Neural crest cell (in vitro differentiated cells): ENCODE measurements at places on chromosomes 13 and 19. TPM values are rescaled to one million over a fixed set of nuclear protein-coding genes. Genes with fewer than 3 reads are reported as not detected.

The ZNF534 gene
- not detected in 2 replicates for total RNA-seq

The NALCN gene
- 0.35 and 0.36 TPM in 2 replicates for total RNA-seq

The SIGLECL1 gene
- not detected in 2 replicates for total RNA-seq

The NCAN gene
- 12.3 and 13.8 TPM in 2 replicates for total RNA-seq

The EID2B gene
- 7.2 and 7.7 TPM in 2 replicates for total RNA-seq

The KIR3DL2 gene
- total RNA-seq, result not detected in 2 replicates

The HNRNPA1L2 gene
- total RNA-seq, result 13.8 and 14.3 TPM in 2 replicates

DNA sequence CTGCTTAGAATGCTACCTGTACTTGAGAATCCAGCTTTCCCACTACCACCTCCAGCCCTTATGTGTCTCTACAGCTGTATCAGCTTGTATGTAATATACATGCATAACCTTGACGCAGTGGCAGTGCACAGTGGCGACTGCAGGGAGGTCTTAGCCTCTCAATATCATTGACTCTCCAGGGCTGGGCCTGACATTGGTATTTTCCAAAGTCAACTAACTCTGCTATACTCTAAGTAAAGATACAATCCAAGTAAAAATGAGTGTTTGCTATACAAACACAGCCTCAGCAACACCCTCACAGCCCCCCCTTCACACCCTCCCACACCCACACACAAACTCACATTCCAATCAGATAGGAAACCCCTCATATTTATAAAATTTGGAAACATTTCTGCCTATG lies 6.7 kb upstream of the UBL3 start:
- no peak for DNase-seq

GRCh38 chr13:41029629-41030028 lies 10.5 kb upstream of the ELF1 start:
- DNase-seq, result no peak

- DNase-seq, result no peak
These were observed 16.3 kb downstream of the S1PR2 start for GRCh38 chr19:10214784-10215183.

DNA sequence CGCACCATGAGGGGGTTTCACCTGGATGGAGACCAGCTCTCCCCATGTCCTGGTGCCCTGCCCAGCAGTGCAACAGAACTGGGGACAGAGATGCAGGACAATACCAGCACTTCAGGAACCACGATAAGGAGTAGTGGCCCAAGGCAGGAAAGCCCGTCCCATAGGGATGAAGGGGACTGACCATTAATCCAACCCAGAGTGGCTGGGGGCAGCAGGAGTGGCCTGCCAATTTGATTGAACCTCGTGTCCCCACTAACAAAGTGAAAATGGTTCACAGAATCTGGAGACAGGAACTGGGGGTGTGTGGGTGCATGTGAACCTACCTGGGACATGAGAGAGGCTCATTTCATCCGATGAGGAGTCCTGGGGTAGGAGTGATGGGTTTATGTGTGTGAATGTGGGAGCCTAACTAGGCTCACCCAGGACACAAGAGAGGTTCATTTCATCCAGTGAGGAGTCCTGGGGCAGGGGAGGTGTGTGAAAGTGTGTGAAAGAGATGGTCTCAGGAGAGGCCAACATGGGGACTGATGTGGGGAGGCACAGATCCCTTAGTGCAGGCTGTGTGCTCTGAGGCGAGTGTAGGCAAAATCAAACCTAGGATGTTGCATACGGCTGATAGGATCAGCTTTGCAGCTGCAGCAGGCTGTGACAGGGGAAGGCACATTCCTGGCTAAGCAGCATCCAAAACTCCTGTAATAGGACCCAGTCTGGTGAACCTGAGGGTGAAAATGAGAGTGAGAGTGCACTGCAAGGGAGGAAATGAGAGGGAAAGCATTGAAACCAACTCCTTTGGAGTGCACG lies 98.2 kb downstream of the ZNF429 start:
- DNase-seq, result no peak

- no peak for DNase-seq
These were observed 5.8 kb downstream of the GP6 start for GRCh38 chr19:55032170-55032800.

DNA sequence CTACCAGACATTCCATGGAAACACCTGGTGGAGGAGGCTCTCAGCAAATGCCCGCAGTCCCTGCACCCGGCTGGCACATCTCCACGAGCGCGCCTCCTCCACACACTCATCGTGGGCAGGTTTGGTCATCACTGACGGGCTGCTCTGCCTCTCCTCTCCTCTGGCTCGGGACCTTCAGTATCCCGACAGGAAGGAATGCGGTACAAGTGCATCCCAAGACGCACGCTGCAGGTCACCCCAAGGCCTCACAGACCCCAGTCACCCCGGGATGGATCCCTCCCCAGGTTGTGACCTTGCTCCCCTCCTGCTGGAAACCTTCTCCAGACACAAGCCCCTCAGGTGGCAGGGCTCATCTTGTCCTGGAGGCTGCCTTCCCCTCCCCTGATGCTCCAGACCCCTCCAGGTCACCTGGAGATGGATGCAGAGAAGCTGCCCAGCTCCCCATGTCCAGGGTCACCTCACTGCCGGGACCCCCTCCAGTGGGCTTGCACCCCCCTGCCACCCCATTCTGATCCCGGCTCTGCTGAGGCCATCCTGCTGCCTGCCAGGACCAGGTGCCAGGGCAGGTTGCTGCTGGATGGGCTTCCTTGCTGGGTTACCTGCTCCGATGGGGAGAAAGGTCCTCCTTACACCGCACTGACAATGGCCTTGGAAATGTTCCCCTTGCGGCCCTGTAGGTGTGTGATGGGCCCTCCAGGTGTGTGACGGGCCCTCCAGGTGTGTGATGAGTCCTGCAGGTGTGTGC lies 29.9 kb downstream of the C13orf46 start:
- no peak for DNase-seq

GRCh38 chr13:20672772-20673171 lies 30.7 kb upstream of the IL17D start:
- DNase-seq, result no peak

DNA sequence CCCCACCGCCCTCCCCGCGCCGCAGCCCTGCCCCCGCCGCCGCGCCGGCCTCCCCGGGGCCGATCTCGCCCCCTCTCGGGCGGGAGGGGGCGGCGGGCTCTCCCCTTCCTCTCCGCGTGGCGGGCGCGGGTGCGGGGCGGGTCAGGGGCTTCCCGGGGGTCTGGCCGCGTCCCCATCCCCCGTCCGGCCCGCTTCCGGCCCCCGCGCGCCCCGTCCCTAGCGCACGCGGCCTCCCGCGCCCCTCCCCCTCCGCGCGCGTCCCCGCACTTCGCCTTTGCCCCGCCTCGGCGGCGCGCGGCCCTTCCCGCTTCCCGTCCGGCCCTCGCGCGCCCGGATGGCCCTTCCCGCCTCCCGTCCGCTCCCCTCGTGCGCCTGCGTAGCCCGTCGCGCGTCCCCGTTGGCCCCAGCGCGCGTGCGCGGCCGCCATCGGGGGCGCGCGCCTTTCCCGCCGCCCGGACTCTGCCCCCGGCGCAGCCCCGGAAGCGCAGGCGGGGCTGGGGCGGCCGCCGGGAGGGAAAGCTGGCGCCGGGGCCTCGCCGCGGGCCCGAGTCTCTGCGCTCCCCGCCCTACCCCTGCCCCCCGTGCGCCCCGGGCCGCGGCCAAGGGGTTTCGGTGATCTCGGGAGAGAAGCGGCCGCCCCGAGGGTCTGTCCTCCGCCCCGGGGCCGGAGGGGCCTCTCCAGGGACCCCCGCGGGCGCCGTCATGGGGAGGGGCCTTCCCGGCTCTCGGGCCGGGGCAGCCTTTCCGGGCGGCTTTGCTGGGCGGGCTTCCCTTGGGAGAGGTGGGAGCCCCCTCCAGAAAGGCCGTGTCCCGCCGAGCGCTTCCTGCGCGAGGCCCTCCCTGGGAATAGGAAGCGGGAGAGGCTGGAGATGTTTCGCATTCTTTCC lies 519 bp downstream of the PTBP1 start:
- peak; percentile 76 for DNase-seq

- no peak for DNase-seq
These were observed 2.0 kb downstream of the KCTD15 start for GRCh38 chr19:33798681-33799111.

GRCh38 chr19:41372501-41372900 lies 3.8 kb upstream of the TMEM91 start:
- no peak for DNase-seq

DNA sequence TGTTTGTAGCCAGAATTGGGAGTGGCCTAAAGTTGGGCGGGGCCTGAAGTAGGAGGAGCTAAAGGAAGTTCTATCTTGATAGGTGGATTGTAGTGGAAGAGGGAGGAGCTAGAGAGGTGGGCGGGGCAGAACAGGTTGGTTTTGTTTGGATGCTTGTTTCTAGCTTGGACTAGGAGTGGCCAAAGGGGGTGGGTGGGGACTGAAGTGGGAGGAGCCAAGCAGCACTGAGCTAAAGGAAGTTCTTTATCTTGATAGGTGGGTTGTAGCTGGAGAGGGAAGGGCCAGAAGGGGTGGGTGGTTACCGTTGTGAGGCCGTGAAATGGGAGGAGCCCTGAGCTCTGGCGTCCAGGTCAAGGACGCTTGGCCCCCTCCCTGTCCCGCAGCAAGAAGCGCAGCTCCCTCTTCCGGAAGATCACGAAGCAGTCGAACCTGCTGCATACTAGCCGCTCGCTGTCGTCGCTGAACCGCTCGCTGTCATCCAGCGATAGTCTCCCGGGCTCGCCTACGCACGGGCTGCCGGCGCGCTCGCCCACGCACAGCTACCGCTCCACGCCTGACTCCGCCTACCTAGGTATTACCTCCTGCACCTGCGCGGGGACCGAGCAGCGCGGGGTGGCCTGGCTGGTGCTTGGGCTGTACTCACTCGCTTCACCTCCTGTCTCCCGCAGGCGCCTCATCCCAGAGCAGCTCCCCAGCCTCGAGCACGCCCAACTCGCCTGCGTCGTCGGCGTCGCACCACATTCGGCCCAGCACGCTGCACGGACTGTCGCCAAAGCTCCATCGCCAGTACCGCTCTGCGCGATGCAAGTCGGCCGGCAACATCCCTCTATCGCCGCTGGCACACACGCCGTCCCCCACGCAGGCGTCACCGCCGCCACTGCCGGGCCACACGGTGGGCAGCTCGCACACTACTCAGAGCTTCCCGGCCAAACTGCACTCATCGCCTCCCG lies 8.0 kb downstream of the DNASE2 start:
- no peak for DNase-seq

GRCh38 chr13:102903659-102904407 lies 58.0 kb downstream of the ERCC5 start:
- peak; percentile 6 for DNase-seq

- no peak for DNase-seq
These were observed 1.3 kb downstream of the MEIS3 start for GRCh38 chr19:47417746-47418691.

DNA sequence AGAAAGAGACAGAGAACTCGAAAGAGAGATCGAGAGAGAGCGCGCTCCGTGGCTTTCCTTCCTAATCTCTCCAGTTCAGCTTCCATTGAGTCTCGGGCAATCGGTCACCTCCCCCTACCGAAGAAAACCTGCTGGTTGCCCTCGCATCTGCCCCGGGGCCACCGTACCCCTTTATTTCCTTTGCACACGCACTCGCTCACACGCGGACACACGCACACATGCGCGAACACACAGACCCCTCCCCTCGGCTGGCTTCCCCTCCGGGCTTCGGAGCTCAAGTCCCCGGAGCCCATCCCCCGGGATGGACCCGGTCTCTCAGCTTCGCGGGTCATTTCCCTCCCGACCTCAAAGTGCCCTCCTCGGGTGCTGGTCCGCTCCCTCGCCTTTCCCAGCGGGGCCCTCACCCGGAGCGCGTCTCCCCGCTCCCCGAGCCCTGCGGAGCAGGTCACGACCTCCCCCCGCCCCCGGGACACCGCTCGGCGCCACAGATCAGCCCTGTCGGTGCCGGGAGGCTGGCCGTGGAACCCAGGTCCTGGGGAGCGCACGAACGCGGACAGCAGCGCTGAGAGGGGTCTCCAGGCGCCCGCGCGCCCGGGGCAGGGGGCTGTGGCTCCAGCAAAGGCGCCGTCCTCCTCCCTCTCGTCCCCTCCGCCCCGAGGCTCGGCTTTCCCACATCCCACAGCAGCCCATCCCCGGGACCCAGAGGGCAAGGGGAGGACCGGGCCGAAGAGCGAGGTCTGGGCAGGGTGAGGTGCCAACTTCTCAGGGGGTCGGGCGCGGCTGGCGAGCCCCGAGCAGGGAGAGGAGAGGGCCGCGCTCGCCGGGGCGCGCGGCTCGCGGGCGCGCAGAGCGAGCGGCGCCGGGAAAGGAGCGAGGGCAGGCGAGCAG lies 1.8 kb downstream of the DACH1 start:
- DNase-seq, result peak; percentile 28

DNA sequence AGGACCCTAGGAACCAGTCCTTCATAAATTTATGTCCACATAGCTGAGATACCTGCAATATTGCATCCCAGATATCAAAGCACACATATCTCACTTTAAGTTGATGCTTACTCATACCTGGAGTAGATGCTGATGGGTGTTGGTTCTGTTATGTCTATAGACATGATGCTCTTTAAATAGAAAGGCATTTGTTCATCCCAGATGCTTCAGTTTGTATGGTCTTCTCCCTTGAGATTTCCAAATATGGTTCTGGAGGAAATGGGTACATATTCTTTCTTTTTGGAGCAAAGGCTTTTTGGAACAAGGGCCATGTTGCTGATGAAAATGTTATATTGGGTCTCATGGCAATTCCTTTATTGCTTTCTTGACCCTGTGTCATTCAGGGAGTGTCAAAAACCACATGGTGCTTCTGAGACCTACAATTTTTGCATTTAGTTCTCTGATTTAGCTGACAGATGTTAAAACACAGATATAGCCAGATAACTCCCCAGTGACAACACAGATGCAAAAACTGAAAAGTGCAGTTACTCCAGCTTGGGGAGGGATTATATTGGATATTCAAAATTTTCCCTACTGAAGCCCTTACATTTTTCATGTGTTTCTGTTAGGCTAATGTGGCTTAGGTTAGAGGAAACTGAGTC lies 211.4 kb downstream of the KCNRG start:
- no peak for DNase-seq

GRCh38 chr19:32174386-32175113 lies 170.9 kb upstream of the ZNF507 start:
- DNase-seq, result no peak

GRCh38 chr13:39410096-39410901 lies 192.7 kb downstream of the LHFPL6 start:
- DNase-seq, result no peak

DNA sequence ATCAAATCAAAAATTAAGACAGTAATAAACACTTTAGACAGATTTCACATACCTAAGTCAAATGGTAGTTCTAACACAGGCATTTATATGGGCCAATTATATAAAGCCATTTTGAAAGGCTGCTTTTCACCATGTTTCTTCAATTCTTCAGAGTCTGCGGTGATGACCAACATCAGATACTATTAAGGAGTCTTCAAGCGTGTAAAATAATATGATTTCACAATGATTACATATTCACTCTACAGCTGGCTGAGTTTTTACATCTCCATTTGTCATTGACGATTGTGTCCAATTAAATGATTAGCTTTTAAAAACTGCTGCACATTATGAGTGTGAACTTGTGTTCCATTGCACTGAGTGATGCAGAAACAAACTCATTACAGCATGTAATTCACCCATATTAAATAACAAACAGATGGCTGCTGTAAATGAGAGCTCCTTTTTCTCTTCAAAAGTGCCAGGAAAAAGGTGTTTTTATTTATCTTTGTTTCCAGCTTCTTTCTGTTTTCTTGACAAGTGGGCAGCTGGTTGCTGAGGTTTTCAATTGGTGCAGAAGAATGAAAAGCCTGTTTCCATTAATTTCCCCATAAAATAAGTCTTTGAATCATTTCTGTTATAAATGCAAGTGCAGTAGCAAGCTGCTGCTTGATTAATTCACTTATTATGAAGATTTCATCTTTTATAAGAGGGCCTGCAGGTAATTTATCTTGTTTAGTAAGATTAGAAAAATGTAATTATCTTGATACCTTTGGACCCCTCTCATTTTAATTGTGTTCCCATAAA lies 676.1 kb upstream of the KLHL1 start:
- DNase-seq, result no peak
